ENCODE measurements at places on chromosomes 12 and 14.

DNA sequence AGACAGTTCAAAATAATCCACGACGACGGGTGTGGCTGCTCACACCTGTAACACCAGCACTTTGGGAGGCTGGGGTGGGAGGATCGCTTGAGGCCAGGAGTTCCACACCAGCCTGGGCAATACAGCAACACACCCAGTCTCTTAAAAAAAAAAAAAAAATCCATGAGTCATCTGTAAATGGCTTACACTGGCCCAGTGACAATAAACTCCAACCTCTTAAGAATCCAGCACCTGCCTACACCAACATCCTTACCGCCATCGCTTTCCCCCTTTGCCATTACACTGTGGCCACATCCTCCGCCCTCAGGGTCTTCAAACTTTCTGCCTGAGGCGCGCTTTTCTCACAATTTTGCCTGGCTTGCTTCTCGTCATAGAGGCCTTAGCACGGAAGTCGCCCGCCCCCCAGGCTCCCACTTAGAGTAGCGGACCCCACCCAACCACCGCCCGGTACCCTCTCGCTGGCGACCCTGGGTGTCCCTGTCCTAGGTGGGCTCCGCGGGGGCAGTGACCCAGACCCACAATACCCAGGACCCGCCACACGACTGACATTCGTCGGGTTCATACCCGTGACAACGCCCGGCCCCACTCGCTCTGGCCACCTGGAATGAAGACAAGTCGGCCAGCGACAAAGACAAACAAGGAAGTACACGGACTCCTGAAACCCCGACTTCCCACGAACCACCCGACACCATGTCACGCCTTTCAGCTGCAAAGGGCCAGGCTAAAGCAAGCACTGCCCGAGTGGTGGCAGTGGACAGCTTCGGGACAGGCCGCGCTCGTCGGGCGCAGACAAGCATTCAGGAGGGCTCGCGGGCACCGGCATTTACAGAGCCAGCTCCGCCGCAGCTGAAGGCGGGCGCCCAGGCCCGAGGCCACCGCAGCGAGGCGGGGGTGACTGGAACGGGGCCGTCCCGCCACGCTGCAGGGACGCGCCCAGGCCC lies 636 bp downstream of the GOLGA3 start:
- no peak for DNase-seq

- DNase-seq: no peak
Observed at GRCh38 chr12:123003257-123003656, 22.8 kb downstream of the ARL6IP4 start.

GRCh38 chr14:99513183-99513694 lies 32.0 kb downstream of the CCNK start:
- no peak for DNase-seq

GRCh38 chr14:37326434-37326833 lies 128.7 kb downstream of the MIPOL1 start:
- no peak for DNase-seq

GRCh38 chr12:19550626-19551025 lies 111.3 kb downstream of the AEBP2 start:
- DNase-seq: no peak

DNA sequence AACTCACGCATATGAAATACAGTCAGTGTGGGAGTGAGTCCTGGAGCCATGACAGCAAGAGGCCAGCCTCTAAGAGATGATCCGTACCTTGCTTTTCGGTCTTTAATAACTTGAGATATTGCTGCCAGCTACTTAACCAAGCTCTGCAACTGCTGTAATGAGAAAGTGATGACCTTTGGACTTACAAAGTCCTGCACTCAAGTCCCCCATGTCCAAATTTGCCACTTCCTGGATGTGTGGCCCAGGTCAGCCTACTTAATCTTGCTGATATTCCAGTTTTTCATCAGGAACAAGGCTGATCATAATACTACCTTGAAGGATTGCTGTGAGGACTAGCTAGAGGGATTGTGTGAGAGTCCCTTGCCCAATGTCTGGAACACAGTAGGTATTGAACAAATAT lies 33.8 kb upstream of the DUSP6 start:
- no peak for DNase-seq

DNA sequence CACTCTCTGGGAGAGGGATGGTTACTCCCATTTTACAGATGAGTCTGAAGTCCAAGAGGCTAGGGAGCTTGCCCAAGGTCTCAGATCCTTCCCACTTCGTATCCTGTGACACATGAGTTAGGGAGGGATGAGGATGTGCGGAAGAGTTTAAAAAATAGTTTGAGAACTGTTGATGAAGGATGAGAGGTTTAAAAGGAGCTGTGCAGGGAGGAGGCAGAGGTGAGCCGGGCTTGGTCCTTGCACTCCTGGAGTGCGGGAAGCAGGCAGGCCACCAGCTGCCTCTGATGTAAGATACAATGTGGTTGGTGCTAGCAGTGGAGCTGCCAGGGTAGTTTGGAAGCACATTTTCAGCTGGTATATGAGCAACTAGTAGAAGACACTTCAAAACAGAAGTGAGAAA lies 46.5 kb downstream of the TSPAN9 start:
- no peak for DNase-seq

DNA sequence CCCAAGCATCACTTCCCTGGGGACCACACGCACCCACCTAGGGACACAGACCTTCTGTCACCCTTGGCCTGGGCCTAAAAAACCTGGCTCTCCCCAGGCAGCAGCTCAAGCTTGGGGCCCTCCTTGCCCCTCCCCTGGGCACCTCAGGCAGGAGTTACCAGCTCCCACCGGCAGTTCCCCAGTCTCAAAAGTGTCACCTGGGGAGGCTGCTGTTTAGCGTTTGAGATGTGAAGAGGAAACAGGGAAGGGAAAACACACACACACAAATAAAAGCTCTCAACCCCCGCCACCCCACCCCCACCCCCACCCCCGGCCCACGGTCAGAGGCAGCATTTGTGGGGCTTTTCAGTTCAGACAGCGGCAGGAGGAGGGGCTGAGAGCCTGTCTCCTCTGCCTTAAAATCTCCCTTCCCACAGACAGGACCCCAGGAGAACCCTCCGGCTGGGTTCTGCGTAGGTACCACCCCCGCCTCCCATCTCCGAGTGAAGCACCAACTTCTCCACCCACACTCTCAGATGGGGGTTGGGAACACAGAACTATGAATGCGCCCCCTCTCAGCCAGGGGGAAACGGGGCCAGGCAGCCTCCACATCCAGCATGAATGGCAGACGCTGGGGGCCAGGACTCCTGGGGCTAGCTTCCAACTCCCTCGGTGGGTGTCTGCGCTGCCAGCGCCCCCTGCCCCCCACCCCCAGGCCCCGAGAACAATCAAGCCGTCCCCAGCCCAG lies 3.0 kb downstream of the NCOR2 start:
- no peak for DNase-seq

DNA sequence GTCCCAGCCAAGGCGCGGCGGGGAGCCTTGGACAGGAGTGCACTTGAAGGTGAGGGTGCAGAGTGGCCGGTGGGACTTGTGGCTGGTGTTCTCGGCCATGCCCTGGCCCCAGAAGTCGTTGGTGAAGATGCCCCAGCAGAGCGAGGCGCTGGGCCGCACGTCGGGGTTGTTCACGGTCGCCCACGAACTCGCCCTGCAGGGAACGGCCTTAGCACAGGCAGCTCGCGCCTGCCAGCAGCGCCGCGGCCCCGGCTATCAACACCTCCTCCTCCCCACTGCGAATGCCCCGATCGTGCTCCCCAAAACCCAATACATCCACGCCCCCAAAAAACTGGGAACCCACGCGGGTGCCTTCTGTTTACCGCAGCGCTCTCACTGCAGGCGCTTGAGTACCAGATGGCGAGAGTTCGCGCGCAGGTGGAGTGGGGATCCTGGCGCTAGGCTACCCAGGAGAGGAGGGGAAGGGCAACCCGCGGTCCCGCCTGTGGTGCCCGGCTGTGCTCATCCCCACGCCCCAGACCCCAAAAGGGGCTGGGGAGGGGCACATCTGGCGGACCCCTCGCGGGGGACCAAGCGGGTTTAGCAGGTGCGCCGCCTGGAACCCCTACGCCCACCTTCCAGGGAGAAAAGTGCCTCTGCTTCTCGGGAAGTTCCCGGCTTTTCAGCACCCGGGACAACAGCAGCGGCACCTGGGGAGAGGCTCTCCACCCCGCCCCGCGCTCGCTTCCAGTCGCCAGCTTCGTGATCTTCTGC lies 386.3 kb upstream of the TMTC1 start:
- no peak for DNase-seq

GRCh38 chr12:64780132-64780530 lies 20.9 kb upstream of the GNS start:
- DNase-seq: no peak

DNA sequence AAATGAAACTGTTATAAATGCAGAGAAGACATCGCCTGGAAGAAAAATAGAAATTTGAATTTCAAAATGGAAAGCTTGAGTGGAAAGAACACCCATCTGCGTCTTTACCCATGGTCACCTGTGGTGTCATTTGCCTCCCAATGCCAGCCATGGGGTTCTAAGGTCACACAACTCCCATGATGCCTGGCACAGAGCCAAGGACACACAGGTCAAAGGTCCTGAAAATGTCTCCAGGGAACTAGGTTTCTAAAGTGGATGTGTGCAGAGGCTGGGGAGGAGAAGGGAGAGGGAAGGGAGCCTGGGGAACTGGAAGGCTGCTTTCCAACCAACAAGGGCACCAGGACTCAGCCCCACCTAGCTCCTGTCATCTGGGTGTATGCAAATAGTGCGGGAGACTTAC lies 724.0 kb upstream of the TMEM132C start:
- no peak for DNase-seq

DNA sequence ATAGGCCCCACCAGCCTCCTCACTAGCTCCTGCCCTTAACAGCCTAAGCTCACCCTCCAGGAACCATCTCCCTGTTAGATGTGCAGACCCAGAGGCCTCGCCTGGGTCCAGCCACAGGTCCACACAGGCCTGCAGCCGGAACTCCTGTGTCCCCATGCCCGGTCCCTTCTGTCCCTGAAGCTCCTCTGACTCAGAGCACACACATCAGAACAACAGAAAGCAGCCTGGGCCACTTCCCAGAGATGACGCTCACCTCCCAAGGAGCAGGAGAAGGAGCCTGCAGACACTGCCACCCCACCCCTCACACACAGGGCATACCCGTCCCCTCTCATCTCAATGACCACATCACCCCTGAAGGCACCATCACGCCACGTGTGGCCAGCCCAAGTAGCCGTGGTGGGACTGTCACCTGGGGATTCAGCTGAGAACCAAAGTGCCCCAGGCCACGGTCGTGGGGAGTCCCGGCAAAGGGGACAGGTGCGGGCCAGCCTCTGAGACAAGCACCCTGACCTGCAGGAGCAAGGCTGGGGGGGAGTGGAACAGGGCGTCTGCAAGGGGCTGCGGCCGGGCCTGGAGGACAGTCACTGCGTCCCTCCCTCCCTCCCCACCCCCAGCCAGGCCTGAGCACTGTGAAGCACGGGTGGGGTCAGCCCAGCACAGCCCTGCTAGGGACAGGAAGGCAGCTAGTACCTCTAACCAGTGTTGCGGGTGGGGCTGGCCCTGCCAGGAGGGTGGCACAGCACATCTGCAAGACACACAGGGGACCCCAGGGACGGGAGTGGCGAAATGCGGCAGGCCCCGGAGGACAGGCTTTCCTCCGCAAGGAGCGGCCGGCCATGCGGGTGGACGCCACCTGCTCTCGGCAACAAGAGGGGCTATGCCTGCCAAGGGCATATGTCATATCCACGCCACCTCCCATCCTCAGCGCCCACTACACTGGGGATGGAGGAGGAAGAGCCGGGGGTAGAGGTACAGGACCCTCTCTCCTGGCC lies 5.5 kb downstream of the AKT1 start:
- no peak for DNase-seq
